Germinal center (tissue), 1 donor: ENCODE measurements at places on chromosomes 5 and 9.

DNA sequence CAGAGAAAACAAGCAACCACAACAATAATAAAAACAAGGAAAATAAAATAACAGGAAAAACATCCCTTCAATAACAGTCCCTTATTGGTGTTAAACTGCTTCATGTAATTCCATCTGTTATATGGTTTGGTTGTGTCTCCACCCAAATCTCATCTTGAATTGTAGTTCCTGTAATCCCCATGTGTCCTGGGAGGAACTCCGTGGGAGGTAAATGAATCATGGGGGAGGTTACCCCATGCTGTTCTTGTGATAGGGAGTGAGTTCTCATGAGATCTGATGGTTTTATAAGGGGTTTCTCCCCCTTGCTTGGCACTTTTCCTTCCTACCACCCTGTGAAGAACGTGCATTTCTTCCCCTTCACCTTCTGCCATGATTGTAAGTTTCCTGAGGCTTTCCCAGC, 369.8 kb downstream of the TMEM232 start:
- no peak for DNase-seq

- no peak for DNase-seq
These were observed 29.9 kb downstream of the HSDL2 start for GRCh38 chr9:112409758-112410157.

- no peak for DNase-seq
These were observed 45.5 kb upstream of the IL7R start for GRCh38 chr5:35811108-35811741.

DNA sequence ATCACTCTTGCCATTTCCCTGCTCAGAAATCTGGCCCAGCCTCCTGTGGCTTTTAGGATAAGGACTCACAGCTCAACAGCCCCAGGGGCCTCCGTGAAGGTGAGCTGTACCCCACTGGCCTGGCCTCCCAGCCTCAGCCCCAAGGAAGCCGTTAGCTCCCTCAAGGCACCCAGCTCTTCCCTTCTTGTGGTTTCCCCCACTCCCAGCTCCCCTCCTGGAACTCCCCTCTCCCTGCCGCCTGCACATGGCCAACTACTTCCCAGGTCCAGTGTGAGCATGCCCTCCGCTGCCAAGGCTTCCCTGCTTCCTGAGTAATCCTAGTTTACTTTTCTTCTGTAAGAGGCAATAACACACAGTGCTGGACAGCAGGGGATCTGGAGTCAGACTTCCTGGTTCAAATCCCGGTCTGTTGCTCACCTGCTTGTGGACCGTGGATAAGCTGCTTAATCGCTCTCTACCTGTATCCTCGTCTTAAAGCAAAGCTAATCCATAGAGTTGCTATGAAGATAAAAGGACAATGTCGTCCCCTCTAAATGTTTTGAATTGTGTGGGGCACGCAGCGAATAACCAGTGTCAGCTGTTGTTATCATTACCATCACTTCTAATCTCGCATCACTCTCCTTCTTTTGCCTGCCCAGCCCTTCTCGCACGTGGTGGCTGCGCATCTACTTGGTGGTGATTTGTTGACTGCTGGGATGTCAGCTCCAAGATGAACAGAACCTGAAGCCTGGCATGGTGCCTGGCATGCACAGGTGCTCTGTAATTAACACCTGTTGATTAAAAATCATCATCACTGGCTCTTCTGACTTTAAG, 86.6 kb downstream of the C5orf15 start:
- no peak for DNase-seq

DNA sequence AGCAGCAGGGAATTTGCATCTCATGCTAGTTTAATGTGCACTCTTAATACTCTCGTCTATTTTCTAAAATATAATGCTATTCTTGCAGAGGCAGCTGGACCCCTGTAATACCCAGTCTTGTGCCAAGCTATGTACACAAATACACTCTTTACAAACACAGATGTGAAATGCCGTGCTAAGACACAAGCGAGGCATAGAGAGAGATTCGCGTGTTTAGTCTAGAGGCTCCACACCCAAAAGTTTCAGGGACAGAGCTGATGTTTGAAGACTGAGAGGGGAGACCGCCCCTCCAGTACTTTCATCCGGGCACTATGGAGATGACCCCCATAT, 1.2 kb downstream of the DPYSL3 start:
- DNase-seq = no peak

DNA sequence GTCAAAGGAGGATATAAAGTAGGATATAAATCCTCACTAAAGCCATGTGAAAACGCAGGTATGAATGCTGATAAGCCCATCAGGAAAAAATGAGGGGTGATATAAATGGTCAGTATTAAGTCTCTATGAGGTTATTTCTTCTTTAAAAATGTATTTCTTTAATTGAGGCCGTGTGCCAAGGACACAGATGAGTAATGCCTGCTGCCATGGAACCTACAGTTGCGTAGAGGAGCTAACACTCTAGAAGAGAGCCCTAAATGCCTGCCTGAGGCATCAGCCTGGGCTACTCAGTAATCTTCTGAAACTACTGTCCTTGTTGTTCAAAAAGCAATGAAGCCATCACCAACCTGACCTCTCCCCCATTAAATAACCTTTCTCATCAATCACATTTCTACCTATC, 84.9 kb downstream of the KLHL3 start:
- no peak for DNase-seq

DNA sequence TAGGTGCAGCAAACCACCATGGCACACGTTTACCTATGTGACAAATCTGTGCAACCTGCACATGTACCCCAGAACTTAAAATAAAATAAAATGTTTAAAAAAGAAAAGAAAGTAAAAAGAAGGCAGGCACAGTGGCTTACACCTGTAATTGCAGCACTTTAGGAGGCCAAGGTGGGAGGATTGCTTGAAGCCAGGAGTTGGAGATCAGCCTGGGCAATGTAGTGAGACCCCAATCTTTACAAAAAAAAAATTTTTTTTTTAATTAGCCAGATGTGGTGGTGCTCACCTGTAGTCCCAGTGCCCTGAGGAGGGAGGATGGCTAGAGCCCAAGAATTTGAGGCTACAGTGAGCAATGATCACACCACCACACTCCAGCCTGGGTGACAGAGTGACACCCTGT, 12.5 kb upstream of the LHFPL2 start:
- DNase-seq = no peak

DNA sequence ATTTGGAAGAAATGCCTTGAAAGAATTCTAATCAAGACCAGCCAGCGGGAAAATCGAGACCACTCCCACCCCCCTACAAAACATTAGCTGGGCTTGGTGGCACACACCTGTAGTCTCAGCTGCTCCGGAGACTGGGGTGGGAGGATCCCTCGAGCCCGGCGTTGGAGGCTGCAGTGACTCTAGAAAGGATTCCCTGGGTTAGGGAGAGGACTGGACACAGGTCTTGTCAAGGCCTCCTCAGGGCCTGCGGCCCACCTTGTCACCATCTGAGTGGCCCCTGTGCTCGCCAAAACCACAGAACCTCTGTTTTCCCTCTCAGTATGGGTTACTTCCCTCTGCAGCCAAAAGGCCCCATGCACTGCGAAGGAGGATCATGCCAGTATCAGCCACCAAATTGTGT, 16.5 kb upstream of the GOLM1 start:
- no peak for DNase-seq

GRCh38 chr5:143772621-143773020, 39.3 kb upstream of the HMHB1 start:
- DNase-seq = no peak

GRCh38 chr9:126862104-126862761, 1.8 kb downstream of the ZBTB34 start:
- no peak for DNase-seq

- no peak for DNase-seq
These were observed 1.4 kb upstream of the DAB2 start for GRCh38 chr5:39426051-39426745.

GRCh38 chr5:10746711-10747110, 14.3 kb downstream of the DAP start:
- no peak for DNase-seq
